Testis (tissue), 5 donors: ENCODE measurements at places on chromosomes 7 and 10. TPM values are rescaled to one million over a fixed set of nuclear protein-coding genes. Genes with fewer than 3 reads are reported as not detected.
A peak's percentile ranks its signal among the peaks of the same experiment; 100 is the strongest.

The ITGB8 gene
- 104 TPM for total RNA-seq

GRCh38 chr10:97936126-97936525 lies 86.5 kb downstream of the GOLGA7B start:
- no peaks in the 10 kb centered on the region for H3K36me3 ChIP-seq
- no peak overlapping the region for H3K27ac ChIP-seq
- no peaks in the 10 kb centered on the region for H3K27me3 ChIP-seq
- no peak for DNase-seq

DNA sequence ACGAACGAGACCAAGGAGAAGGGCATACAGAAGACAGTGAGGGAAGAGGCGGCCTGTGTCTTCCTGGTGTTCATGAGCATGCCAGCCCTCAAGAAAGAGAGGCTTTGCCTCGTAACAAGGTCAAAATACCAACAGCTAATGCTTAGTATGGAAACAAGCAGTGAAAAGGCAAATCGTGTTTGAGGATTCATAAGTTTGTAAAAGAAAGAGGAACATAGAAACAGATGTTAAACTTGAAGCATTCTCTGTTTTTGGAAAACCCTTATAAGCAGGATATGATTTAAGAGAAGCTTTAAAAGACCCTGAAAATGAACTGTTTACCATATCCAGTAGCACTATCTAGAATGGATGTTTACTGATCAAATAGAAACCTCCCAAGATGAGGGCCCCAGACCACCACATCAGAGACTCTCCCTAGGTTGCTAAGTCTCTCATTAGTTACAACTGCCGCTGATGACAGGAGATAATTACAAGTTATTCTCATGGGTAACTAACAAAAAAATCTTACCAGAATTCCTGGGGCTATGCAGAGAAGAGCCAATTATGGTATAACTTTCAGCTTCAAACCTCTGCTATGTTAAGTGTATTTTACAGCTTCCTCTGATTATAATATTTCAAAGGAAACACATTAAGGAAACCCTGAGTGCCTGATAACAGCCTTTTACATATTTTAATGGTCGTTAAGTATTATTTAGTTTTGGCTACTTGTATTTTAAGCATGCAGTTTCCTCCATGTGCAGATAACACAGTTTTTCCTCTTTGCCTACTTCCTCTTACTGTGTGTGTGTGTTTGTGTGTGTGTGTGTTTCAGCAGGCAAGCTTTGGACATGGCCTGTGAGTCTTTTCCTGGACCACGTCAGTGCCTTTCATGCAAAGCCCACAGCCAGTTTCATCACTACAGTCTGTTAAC lies 17.9 kb downstream of the JCAD start:
- H3K4me3 ChIP-seq: no peak overlapping the region
- no peak for DNase-seq
- no peaks in the 10 kb centered on the region for H3K27me3 ChIP-seq
- no peak overlapping the region for H3K27ac ChIP-seq

DNA sequence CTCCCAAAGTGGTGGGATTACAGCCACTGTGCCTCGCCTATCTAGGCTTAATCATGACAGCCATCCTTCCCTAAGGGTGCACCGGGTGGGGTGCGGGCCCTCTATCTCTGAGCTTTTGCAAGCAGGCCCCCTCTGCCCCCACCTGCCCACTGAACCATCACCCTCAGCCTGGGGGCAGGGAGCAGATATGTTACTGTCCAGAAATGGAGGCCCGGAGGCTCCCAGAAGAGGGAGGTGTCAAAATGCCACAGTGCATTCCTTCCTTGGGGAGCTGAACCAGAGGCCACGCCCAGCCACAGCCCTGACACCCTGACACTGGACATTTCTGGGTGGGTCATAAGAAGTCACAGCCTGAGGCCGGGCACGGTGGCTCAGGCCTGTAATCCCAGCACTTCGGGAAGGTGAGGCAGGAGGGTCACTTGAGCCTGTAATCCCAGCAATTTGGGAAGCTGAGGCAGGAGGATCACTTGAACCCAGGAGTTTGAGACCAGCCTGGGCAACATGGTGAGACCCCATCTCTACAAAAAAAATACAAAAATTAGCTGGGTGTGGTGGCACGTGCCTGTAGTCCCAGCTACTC lies 129.8 kb upstream of the TNRC18 start:
- no peak for DNase-seq
- H3K27ac ChIP-seq: peak overlapping the region; percentile 53
- H3K4me3 ChIP-seq: no peak overlapping the region
- H3K4me1 ChIP-seq: peaks cover 30% of the 10 kb centered on the region
- no peaks in the 10 kb centered on the region for H3K27me3 ChIP-seq

The BEND7 gene
- total RNA-seq: 55.2 TPM

GRCh38 chr7:54757711-54758110 lies 1.3 kb downstream of the SEC61G start:
- H3K27ac ChIP-seq: no peak overlapping the region
- H3K27me3 ChIP-seq: no peaks in the 10 kb centered on the region
- H3K4me1 ChIP-seq: peaks cover 13% of the 10 kb centered on the region
- H3K36me3 ChIP-seq: no peaks in the 10 kb centered on the region
- peak overlapping the region; percentile 99 for H3K4me3 ChIP-seq

The COL26A1 gene
- 0.94 TPM for total RNA-seq

The OR6V1 gene
- total RNA-seq: not detected

DNA sequence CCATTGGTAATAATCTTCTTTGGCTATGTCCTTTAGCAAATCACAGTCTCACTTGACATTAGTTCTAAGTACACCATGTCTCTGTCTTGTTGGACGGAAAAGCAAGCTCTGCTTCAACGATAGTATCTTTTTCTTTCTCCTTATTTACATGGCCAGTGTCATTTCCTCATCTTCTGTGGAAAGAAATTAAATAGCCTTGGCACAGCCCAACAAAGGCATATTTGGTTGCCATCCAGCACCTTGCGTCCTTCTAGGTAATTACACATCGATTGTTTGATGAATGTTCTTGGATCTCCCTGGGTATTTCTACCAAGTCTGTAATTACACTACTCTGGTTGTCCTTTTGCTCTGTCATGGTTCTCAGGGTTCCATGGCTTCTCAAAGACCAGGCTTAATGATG lies 183.1 kb downstream of the CHN2 start:
- H3K4me3 ChIP-seq: no peak overlapping the region
- no peak for DNase-seq
- no peaks in the 10 kb centered on the region for H3K27me3 ChIP-seq
- H3K36me3 ChIP-seq: no peaks in the 10 kb centered on the region
- no peaks in the 10 kb centered on the region for H3K4me1 ChIP-seq

DNA sequence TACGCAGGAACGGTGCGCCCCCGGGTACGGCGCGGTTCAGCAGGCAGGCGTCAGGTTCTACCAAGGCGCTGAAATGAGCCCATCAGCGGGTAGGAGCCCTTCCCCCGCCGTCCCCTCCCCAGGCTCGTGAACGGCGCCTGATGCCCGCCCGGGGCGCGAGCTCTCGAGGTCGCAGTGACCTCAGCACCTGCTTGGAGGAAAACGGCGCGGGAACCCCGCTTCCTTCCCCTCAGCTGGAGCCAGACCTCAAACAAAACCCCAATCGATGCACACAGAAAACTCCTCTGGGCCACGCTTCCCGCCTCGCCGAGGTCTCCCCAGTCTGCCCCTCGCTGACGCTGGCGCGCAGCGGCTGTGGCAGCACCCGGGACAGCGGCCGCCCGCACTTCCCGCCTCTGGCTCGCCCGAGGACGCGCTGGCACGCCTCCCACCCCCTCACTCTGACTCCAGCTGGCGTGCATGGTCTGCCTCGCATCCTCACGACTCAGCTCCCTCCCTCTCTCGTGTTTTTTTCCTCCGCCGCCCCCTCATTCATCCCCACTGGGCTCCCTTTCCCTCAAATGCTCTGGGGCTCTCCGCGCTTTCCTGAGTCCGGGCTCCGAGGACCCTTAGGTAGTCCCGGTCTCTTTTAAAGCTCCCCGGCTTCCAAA lies 514 bp upstream of the GAD2 start:
- peak; percentile 42 for DNase-seq
- no peaks in the 10 kb centered on the region for H3K36me3 ChIP-seq
- H3K27ac ChIP-seq: no peak overlapping the region
- no peaks in the 10 kb centered on the region for H3K27me3 ChIP-seq
- peak overlapping the region; percentile 29 for H3K4me3 ChIP-seq

DNA sequence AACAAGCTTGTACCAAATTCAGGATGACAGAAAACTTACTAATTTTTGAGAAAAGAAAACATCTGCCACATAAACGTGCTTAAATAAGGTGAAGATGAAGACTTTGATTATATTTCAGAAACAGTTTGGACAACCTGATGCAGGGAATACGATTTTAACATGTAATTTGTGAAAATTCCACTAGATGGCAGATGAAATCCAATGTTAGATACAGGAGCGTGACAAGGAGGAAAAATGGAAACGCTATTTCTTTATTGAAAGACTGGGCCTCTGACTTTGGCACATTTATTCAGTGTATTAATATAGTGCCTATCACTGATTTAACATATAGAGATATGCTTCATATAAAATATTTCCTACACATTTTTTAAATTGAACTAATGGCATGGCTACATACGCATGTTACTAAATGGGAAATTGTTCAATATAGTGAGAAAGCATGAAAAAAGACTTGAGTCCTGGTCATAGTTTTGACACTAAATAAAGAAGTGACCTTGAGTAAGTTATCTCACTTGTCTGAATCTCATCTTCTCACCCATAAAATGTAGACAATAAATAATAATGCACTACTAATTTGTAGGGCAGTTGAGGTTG lies 60.7 kb downstream of the CD36 start:
- DNase-seq: no peak
- H3K27me3 ChIP-seq: no peaks in the 10 kb centered on the region
- no peaks in the 10 kb centered on the region for H3K36me3 ChIP-seq
- no peak overlapping the region for H3K27ac ChIP-seq

DNA sequence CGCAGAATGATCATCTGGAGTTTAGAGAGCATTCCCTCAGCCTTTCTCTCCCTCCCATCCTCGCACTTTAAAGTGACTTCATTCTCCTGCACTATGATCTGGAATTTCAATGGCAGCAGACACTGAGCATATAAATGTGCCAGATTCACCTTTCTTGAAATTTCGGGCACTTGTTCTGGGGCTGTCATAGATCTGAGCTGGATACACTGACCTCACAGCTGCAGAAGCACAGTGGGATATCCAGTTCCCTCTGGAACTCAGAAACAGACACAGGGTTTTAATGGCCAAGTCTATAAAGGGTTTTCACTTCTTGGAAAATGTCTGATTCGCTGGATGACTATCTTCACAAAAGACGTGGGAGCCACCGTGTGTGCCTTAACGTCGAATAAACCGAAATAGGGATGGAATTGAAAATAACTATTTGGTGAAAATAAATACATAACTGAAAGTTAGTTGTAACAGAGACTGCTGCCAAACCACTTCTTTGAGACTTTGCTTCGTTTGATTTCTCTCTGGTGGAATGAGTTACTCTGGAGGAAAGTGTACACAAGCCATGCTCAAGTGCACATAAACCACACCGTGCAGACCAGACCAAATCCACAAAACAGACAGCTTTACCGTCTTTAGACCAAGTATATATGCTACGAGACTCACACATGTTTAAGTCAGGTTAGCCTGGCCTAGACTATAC lies 126.1 kb downstream of the SVIL start:
- no peaks in the 10 kb centered on the region for H3K36me3 ChIP-seq
- no peak for DNase-seq
- no peak overlapping the region for H3K4me3 ChIP-seq
- no peaks in the 10 kb centered on the region for H3K27me3 ChIP-seq
- no peak overlapping the region for H3K27ac ChIP-seq
- H3K4me1 ChIP-seq: no peaks in the 10 kb centered on the region

GRCh38 chr7:55535617-55536016 lies 36.7 kb downstream of the VOPP1 start:
- DNase-seq: no peak
- H3K4me3 ChIP-seq: no peak overlapping the region
- H3K27ac ChIP-seq: no peak overlapping the region
- no peaks in the 10 kb centered on the region for H3K27me3 ChIP-seq
- peaks cover 5% of the 10 kb centered on the region for H3K4me1 ChIP-seq
- H3K36me3 ChIP-seq: no peaks in the 10 kb centered on the region

The VWA2 gene
- 2.4 TPM for total RNA-seq

- no peaks in the 10 kb centered on the region for H3K27me3 ChIP-seq
- no peak overlapping the region for H3K27ac ChIP-seq
- no peak for DNase-seq
- H3K4me1 ChIP-seq: no peaks in the 10 kb centered on the region
These were observed 11.4 kb upstream of the REPIN1 start for GRCh38 chr7:150357270-150357669.

GRCh38 chr7:31796375-31796774 lies 109.4 kb downstream of the PPP1R17 start:
- no peaks in the 10 kb centered on the region for H3K27me3 ChIP-seq
- H3K27ac ChIP-seq: no peak overlapping the region
- no peaks in the 10 kb centered on the region for H3K36me3 ChIP-seq
- no peak for DNase-seq
- H3K4me3 ChIP-seq: no peak overlapping the region

The LMOD2 gene
- total RNA-seq: 0.39 TPM

- no peaks in the 10 kb centered on the region for H3K27me3 ChIP-seq
- no peaks in the 10 kb centered on the region for H3K36me3 ChIP-seq
- peaks cover 5% of the 10 kb centered on the region for H3K4me1 ChIP-seq
These were observed 35.5 kb downstream of the VOPP1 start for GRCh38 chr7:55536619-55537457.

The ZNF853 gene
- 8.7 TPM for total RNA-seq

The PLOD3 gene
- 36.3 TPM for total RNA-seq

DNA sequence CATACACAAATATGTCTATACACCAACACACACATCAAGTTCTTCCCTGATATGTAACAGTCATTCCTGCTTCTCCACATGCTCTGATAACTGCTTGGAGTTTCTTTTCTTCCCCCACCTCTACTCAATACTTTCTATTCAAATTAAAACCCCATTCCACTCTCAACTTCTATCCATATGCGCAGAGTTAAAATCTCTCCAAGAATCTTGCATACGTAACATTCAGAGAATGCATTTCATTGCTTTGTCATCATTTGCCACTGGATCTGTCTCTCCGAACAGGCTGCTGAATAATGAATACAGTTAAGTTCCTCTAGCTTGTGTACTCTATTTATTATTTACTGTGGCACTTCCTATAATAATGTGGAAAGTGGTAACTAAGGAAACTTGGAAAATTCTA lies 68.8 kb downstream of the DGKB start:
- H3K4me3 ChIP-seq: no peak overlapping the region
- H3K4me1 ChIP-seq: no peaks in the 10 kb centered on the region
- no peaks in the 10 kb centered on the region for H3K27me3 ChIP-seq
- DNase-seq: no peak
